Activated T-helper 1 cell treated with Interleukin-2 at 50 U/mL for 16 hours (primary cell): ENCODE measurements at places on chromosomes 12 and 14.

- DNase-seq = no peak
Observed at GRCh38 chr12:117502633-117503032, 141.2 kb upstream of the NOS1 start.

DNA sequence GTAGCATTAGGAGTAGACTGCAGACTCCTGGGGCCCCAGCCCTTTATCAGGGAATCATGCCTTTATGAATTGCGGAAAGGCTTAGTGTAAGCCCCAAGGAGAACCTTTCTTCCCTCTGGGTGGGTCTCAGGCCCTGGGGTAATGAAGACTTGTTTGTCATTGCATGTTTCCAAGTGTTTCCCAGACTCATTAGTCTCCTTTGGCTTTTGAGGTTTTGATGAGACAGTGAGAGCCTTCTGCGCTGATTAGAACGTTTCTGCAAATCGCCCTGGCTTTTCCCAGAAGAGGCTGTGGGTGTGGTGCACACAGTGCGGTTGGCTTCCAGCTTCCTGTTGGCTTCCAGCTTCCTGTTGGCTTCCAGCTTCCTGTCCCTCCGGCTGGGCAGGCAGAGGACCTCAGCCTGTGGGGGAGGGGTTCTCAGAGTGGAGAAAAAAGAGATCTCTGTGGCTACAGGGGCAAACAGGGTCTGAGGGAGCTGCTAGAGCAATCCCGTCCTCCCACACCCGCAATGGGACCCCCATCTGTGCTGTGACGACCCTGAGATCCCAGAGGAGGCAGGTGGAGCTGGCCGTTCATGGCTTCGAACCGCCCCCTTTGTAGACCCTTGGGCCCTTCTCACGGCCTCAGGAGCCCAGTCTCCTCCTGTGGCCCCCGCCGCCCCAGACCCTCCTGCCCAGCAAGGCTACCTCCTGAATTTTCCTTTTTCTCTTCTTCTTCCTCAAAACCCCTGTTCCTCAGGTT lies 42.1 kb downstream of the GPR68 start:
- DNase-seq = no peak

DNA sequence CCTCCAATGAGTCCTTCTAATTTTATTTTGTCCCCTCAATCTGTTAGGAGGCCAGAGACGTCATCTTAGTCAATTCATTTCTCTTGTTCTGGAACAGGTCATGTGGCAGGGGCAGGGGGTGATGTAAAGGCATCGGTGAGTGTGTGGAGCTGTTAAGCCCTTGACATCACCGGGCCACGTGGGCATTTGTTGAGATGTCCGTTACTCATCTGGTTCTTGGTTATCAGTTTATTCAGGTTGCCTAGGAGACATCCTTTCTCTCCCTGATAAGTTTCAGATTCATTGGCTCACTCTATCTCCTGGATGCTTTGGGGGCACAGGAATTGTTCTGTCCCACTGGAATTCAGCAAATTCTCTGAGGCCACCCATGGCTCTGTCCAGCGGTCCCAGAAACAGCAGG lies 33.6 kb upstream of the SEL1L start:
- DNase-seq = no peak

DNA sequence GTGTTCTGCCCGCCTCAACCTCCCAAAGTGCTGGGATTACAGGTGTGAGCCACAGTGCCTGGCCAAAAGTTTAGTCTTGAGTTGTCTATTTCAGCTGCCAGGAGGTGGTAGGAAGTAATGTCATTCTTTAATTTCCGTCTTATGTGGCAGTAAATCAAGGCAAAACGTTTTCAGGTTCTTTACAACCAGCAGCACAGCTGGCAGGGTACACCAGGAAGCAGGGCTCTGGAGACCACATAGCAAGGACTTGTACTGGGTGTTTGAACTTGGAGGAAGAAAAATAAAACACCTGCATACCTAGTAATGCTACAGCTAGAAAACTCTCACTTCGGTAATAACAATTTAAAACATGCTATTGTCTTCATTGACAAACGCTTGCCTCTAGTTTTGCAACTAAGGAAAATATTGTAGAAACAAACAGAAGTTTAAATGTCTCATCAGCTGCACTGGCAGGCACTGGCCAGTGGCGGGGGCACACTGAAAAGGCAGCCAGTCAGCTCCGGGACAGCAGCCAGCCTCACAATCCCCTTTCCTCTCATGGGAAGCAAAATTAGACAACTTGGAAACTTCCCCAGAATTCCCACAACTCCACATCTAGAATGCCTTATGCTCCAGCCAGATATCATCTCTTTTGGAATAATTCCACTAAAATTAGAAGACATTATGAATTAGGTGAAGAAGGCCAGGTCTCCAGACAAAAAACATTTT lies 72.2 kb downstream of the CLIP1 start:
- no peak for DNase-seq

DNA sequence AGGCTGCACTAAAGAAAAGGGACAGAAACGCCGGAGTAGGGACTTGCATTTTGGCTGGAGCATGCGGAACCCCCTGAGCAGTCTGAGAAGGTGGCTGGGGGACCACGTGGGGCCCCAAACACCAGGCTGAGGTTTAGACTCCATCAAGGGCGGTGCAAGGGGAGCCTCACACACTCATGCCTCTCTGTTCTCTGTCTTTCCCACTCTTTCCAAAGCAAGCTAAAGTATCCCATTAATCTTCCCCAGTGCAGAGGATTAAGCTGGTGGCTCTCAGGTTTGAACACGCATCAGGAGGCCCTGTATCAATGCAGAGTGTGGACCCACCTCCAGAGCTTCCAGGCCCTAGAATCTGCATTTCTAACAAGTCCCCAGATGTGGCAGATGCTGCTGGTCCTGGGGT lies 13.5 kb downstream of the CCDC197 start:
- DNase-seq = no peak

DNA sequence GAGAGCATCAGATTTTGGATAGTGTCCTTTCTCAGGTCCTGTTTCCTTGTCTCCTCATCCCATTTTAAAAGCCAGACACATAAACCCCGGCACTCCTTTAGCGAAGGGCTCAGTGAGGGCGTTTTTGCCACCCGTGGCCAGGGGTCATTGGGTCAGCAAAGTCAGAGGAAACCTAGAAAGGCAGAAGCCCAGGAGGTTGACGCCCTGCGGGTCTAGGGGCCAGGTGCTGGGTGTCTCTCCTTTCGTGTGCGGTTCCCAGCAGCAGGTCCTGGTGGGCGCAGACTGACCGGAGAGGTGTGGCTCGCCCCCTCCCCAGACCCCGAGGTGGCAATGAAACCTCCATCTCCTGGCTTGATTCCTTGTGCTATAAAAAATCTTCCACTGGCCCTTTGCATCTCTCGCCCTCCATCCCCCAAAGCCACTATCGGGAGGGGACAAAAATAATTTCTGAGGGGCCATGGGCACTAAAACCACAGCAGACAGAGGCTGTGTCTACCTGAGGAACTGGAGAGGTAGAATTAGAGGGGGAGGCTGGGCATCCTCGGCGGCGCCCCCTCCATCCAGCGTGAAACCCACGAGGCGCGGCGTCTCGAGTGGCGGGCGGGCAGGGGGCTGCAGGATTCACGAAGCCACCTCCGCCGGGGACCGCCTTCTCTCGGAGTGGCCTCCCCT lies 858 bp upstream of the FRMD6 start:
- no peak for DNase-seq

DNA sequence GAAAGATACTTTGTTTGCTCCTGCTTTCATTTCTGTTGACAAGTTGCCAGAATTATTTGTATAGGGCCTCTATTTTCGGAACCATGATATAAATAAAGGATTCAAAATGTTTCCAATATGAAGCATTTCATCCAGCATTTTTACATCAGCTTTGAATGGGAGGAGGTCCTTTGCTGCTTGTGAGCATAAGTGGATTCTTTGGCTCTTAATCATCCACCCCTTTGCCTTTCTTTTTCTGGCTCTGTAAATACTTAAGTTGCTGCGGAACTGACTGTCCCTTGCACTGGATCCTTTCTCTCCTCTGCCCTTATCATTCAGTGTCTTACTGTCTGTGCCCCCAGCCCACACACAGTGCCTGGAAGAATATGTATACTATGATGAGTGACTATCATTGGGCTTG lies 357.3 kb upstream of the RGS6 start:
- no peak for DNase-seq

- no peak for DNase-seq
Observed at GRCh38 chr14:76126076-76126475, 25.6 kb upstream of the GPATCH2L start.

- DNase-seq = no peak
Observed at GRCh38 chr14:103961928-103962578, 19.7 kb upstream of the RD3L start.

- DNase-seq = no peak
Observed at GRCh38 chr12:91406920-91407341, 224.3 kb upstream of the DCN start.

- no peak for DNase-seq
Observed at GRCh38 chr12:41193311-41193710, 5.2 kb downstream of the PDZRN4 start.

DNA sequence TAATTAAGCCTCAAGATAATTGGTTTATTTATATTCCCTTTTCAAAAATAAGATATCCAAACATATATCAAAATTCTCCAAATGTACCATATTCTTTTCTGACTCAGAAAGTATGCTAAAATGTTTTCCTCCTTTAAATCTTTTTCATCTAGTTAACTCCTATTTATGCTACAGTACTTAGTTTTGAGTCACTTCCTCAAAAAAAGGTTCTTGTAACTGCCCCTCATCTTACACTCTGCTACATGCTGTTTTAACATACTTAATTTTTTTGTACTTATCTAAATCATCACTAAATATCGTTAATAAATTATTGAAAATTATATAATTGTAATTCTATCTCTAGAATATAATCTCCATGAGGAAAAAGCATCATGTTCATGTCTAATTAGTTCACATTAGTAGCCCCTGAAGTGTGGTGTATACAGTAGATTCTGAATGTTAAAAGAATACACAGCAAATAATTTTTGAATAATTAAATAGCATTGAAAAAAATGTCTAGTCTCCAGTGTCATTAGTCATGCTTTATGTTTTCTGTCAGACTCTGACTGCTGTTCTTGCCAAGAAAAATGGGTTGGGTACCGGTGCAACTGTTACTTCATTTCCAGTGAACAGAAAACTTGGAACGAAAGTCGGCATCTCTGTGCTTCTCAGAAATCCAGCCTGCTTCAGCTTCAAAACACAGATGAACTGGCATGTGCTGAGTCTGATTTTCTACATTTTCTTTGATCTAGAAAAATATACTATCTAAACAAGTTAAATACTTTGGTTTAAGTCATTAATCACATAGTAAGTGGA lies 3.5 kb downstream of the KLRD1 start:
- DNase-seq = no peak

GRCh38 chr14:105123064-105123665 lies 45.4 kb downstream of the JAG2 start:
- DNase-seq = no peak

GRCh38 chr12:108995370-108995992 lies 25.4 kb downstream of the SVOP start:
- DNase-seq = no peak

GRCh38 chr14:90483571-90483974 lies 86.7 kb downstream of the CALM1 start:
- peak; percentile 21 for DNase-seq

DNA sequence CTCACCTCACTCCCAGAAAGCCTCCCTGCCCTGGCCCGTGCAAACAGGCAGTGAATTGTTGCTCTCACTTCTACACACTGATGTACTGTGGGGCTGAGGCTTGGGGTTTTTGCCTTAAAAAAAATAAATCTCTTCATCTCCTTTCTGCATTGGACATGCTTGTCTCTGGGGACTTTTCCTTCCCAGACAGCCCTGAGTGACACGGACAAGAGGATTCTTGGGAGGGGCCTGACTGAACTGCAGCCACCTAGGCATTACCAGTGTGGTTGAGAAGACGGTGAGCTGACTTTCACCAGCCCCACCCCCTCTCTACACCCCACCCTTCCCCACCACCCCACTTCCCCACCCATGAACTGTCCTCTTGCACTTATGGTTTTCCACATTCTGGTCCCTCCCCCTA lies 51.6 kb upstream of the PARP11 start:
- no peak for DNase-seq

- no peak for DNase-seq
Observed at GRCh38 chr12:92928421-92928961, 604 bp downstream of the EEA1 start.

- DNase-seq = no peak
Observed at GRCh38 chr12:23699031-23699430, 250.4 kb downstream of the SOX5 start.

DNA sequence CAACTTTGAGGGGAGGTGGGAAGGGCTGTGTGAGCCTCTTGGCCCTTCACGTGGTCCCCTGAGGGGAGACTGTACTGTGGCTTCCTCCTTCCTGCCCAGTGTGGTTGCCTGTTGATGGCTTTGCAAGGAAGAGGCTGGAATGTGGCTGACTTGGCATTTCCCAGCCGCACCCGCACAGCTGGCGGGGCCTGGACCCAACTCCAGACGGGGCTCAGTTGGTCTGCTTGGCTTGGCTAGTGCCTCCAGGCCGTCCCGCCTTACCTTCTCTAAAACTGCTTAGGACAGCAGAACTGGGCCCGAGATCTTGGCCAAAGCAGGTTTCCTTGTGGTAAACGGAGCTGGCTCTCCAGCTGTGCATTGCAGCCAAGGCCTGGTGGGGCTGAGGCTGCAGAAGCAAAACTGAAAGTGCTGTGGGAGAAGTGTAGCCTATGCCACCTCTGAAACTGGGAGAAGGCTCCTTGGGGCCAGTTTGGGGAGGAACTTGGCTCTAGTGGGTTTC lies 139.5 kb downstream of the SMOC1 start:
- no peak for DNase-seq

DNA sequence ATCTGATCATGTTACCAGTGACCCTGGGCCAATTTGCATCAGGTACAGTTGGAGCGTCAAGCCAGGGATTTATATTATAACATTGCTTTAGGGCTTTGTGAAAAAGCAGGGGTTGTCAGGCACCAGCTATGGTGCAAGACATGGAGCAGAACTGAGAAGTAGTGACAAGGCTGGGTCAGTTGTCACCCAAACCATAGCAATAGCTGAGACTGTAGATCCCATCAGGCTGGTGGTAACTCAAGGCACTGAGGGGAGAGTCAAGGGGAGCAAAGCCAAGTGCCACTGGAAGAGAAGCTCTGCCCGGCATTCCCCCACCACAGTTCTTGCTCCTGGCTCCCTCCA lies 16.9 kb downstream of the BCL2L14 start:
- DNase-seq = no peak

DNA sequence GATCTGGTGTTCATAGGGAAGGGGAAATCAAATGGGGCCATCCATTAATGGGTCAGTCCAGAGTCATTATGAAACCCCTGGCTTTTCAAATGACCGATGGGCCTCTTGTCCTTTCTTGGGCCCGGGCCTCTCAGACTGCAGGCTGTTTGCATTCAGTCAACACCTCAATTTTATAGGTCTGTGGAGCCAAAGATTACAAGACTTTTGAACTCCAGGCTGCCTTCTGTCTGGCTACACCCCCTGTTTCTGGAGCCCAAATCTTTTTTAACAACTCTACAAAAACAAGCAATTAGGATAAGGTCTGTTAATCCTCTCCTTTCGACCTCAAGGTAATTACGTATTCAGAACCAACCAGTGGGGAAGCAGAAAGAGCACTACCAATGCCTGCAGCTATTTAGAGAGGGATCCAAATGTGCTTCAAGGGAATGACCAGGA lies 35.6 kb downstream of the DUSP6 start:
- DNase-seq = no peak

GRCh38 chr12:93056971-93057535 lies 128.0 kb upstream of the EEA1 start:
- DNase-seq = no peak

- DNase-seq = no peak
Observed at GRCh38 chr12:127381043-127381668, 885.8 kb upstream of the TMEM132C start.
